NCI-H460 (cell line): ENCODE measurements at places on chromosomes 3 and 15.

GRCh38 chr15:31381801-31382712 is 55.4 kb downstream of the KLF13 start:
- DNase-seq = no peak

GRCh38 chr15:31974154-31974794 is 56.0 kb upstream of the CHRNA7 start:
- no peak for DNase-seq

GRCh38 chr3:41328926-41329325 is 129.6 kb downstream of the CTNNB1 start:
- no peak for DNase-seq

DNA sequence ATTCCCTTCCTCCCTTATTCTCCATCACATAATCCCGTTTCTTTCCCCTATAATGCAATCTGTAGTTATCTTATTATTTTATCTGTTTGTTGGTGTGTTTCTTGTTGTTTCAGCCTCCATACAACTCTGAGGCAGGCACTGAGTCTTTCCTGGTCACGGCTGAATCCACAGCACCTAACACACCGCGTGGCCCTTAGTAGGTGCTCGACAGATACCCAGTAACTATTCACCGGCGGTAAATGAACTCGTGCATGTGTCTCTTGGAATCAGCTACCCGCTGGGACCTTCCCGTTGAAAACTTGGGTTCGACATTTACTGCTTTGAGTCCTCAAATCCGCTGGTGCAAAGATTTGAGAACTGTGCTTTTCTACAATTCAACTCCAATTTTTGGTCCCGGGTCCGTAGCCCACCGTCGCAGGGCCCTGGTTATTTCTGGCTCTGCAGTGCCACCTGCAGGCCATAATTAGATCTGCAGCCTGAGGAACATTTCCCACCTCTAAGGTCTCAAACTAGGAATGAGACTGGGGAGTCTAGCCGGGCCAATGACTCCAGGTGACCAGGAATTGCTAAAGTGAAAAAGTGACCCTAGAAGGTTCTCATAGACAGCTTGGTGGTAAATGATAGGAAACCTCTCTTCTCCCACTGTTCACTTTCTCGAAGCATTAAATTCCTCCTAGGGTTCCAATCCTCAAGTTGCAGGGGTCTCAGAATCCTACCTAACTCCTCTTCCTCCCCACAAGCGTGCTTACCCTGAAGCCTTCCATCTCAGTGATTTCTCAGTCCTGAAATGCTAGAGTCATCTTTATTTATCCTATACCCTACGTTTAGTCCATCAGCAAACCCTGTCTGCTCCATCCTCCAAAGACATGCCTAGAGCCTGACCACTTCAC is 40.0 kb upstream of the TRH start:
- peak; percentile 22 for DNase-seq

- DNase-seq = no peak
Measured at GRCh38 chr3:141235661-141236171, 4.1 kb downstream of the PXYLP1 start.

- no peak for DNase-seq
Measured at GRCh38 chr3:169759256-169759655, 5.6 kb downstream of the TERC start.

DNA sequence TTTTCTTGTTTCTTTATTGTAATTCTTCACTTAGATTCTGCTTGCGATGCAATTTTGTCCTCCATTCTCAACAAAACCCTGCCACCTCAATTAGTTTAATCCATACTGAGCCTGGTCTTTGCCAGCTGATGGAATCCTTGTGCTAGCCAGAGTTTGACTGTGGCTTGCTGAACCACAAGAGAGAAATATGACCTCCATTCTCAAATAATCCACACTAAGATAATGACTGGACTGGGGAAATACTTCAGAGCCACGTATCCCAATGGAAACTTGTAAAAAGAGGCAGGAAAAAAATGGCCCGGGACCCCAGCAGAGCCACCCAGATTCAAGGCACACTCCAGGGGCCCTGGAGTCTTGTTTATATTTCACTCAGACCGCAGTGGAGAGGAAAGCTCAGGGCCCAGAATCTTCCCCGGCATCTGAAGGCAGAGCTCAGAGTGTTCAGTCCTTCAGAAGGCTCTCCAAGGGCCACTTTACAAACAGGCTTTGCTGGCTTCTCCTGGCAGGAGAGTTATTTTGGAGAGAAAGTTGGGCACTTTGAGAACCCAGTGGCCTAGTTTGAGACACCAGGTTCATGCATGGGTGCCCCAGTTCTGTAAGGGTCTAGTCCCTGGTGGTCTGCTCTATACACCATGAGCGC is 62.7 kb downstream of the SSUH2 start:
- DNase-seq = no peak

GRCh38 chr3:178795349-178795748 is 259.1 kb downstream of the KCNMB2 start:
- DNase-seq = no peak

GRCh38 chr3:109143646-109144045 is 7.1 kb downstream of the C3orf85 start:
- no peak for DNase-seq

DNA sequence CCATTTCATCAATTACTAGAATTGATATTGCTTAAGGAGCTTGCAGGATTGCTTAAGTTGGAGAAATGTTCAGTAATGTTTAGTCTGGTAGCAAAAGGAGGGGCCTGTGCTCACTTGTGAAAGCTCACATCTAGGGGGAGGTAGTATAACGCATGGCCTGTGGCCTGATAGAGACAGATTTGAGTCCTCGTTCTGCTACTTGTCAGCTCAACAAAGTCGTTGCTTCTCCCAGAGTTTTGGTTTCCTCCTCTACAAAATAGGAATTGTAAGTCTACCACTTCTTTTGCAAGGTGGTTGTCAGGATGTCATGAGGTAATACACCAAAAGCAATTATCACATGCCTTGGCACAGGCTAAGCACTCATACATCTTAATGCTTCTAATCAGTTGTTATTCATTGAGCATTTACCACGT is 1.3 kb downstream of the ST3GAL6 start:
- DNase-seq = no peak

DNA sequence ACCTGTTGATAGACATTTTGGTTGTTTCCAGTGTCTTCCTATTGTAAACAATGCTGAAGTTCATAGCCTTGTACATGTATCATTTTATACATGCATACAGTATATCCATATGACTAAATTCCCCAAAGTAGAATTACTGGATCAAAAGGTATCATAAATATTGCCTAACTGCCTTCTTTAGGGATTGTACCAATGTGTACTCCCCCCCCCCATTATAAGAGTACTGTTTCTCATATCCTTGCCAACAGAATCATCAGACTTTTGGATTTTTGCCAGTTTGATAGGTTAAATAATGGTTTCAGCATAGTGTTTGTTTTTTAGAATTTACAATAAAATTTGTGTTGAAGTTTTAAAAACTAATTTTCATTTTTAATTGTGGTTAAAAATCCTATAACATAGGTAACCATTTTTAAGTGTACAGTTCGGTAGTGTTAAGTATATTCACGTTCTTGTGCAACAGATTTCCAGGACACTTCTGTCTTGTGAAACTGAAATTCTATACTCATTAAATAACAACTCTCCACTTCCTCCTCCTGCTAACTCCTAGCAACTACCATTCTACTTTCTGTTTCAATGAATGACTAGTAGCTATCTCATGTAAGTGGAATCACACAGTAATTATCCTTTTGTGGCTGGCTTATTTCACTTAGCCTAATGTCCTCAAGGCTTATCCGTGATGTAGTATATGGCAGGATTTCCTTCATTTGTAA is 30.8 kb upstream of the MAP3K13 start:
- peak; percentile 76 for DNase-seq

- DNase-seq = peak; percentile 21
Measured at GRCh38 chr3:187669675-187670504, at the start of gene SST. Gene SST, minus strand, starts transcription at chr3:187670394. Its CDS starts 103 bp downstream, at chr3:187670291.

GRCh38 chr3:177607589-177607988 is 410.3 kb upstream of the TBL1XR1 start:
- no peak for DNase-seq

- no peak for DNase-seq
Measured at GRCh38 chr3:104291437-104291851, 1075.3 kb upstream of the ALCAM start.

DNA sequence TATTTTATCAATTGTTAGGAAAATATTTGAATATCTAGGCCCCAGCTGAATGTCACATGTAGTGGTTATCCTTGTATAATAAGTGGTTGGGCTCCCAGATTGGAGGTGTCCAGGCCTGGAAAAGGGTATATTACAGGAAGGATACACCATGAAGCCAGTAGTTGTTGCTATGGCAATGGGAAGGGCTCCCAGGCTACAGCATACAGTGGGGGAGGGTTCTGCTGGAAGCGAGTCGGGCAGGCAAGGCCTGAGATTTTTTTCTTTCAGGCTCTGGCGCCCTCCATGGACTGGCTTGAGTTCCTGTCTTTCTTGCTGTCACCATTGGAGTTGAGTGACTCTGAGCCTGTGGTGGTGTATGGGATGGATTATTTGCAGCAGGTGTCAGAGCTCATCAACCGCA is 8.9 kb downstream of the ECE2 start:
- DNase-seq = peak; percentile 50

- no peak for DNase-seq
Measured at GRCh38 chr15:62648954-62649353, 393.6 kb upstream of the TPM1 start.

- no peak for DNase-seq
Measured at GRCh38 chr3:11002371-11002807, 9.8 kb downstream of the SLC6A1 start.

DNA sequence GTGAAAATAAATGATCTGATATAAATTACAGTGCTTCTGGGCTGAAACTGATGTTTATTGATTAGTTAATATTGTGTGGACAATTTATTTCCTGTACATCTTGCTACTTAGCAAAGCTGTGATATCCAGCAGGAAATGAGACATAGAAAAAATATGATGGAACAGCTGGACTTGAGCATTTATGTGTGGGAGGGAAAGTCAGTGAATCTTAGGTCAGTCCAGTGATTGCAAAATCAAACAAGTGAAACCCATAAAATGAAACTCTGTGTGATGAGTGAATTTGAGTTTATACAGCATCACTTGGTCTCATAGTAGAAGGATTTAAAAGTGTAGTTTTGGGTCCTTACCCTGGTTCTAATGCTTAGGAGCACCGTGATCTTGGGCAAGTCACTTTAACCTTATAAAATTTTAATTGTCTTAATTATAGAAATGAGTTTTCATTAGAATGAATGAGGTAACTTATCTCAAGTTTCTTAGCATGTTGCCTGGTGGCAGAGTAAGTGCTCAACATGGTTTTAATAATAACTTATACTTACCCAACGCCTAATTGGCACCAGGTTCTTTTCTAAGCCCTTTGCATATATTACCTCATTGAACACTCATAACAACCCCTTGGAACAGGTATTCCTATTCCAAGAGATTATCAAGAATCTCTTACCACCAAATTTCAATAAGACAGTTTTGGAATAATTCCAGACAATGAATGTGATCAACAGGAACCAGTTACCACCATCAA is 194.6 kb downstream of the ADAMTSL3 start:
- DNase-seq = no peak

- DNase-seq = peak; percentile 33
Measured at GRCh38 chr3:31067004-31067403, 172.5 kb upstream of the GADL1 start.

- no peak for DNase-seq
Measured at GRCh38 chr3:174792864-174793263, 66.3 kb upstream of the NAALADL2 start.

GRCh38 chr3:74633021-74633420 is 18.6 kb upstream of the CNTN3 start:
- DNase-seq = no peak

- DNase-seq = no peak
Measured at GRCh38 chr15:81758818-81759284, 287.0 kb downstream of the MEX3B start.

DNA sequence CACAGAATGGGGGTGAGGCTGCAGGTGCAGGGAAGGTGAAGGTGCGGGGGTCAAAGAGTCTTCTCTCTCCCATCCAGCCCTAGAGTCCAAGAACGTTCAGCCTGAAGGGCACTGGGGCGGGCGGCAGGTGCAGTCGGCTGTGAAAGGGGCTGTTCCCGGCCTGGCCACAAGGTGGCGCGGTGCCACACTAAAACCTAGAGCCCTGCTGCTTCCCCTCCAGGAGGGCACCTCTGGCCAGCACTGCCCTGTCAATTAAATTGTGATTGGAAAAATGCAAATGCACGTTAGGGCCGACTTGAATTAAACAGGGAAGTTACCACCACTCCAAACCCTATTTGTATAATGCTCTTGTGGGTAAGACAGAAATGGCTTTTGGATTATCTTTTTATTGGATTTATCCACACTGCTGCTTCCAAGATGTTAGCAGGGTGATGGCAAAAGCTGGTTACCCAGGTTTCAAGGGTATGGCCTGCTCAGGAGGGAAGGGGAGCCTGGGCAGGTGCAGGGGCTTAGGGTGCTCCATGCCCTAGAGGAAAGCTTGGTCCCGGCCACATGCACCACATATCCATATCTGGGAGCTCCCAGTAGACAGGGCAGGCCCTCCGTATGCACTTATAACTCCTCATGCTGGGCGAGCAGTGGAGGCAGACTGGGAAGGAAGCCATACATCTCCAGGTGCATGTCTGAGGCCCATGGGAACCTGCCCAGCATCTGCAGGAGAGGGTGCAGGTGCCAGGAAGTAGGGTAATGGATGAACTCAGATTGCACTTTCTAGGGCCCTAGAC is 119.8 kb downstream of the ADCY5 start:
- DNase-seq = peak; percentile 35

- no peak for DNase-seq
Measured at GRCh38 chr15:75171408-75171807, 30.3 kb upstream of the C15orf39 start.

GRCh38 chr3:160403028-160403545 is 3.6 kb downstream of the SMC4 start:
- no peak for DNase-seq

- DNase-seq = no peak
Measured at GRCh38 chr15:55574096-55574495, 14.0 kb downstream of the PYGO1 start.

DNA sequence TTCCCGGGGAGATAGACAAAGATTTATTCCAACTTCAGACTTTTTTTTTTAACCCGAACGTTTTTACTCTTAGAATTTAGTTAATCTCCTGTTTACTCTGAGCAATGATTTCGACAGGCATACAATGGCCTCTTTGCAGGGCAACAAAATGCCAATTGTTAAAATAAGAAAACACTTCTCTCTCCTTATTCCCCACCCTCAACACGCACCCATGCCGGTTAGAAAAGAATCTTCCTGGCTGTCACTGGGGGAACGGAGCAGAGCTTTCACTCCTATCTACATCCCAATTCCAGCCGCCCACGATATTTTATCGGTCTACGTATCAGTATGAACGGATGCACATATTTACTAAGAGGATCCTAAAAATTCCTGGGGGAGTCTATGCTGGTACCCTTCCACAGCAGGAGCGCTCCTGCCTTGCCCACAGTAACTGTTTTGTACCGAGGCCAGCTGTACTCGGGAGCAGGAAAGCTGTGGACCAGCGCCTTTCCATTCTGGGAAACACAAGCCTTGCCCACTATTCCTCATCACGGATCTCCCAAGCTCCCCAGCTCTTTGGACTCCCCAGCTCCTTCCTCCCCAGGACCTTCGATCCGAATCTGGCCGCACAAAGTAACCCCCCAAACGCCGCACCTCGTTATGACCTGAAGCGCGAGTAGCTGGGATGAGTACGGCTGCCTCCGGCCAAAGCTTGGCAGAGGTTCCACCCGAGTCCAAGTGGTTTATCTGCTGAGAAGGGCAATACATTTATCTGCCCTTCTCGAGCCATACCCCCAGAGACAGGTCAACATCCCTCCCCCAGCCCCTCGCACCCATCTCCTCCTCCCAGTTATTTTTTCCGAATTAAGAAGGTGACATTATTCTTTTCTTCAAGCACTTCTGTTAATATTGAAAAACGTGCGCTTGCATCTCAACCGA is 2.2 kb upstream of the FOXB1 start:
- DNase-seq = no peak

- no peak for DNase-seq
Measured at GRCh38 chr3:141006344-141006743, 44.8 kb upstream of the SPSB4 start.

GRCh38 chr3:193842029-193842798 is 249.2 kb downstream of the OPA1 start:
- no peak for DNase-seq
